ENCODE measurements at places on chromosomes 13 and 19.

DNA sequence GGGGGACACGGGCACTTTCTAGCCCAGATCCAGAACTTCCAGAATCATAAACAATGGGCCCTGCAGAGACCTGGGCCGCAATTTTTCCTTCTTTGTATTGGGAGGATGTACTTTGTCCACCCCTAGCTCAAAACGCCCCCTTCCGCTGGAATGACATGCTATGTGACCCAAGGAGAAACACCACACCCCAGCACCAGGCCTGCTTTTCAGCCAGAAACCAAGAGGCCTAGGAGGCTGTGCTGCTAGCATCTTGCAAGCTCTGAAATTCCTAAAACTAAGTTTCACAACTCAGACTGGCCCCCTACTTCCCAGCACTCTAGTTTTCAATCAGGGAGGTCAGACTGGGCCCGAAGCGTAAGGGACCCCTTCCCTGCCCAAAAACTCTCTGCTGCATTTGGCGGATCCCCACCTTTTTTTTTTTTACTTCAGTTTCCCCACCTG lies 538 bp downstream of the LSM4 start:
- no peak for DNase-seq

DNA sequence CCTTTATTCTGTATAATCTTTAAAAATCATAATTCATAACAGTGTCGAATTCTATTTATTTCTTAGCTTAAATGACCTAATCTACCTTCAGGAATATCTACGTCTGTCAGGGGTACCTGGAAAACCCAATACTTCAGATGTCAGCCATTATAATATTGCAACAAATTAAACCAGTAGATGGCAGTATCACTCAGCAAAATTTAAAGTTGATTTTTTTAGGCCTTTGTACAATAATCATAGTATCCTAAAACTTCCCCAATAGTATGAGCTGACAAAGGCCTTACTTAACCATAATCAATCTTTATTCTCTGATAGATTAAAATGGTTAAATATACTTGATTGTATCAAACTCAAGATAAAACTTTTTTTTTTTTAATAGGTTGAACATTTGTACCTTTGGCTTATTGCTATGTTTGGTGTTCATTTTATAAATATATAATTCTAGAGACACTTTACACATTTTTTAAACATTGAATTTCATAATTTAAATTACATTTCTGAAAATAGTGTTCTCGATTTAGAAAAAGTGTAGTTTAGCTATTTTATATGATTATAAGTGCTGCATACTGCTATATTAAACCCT lies 830.2 kb upstream of the SPRY2 start:
- no peak for DNase-seq

- no peak for DNase-seq
Measured at GRCh38 chr13:27188239-27188638, 16.6 kb upstream of the USP12 start.

GRCh38 chr13:42597505-42597904 lies 23.6 kb downstream of the TNFSF11 start:
- DNase-seq, result no peak

GRCh38 chr13:83532809-83533208 lies 349.5 kb downstream of the SLITRK1 start:
- no peak for DNase-seq

DNA sequence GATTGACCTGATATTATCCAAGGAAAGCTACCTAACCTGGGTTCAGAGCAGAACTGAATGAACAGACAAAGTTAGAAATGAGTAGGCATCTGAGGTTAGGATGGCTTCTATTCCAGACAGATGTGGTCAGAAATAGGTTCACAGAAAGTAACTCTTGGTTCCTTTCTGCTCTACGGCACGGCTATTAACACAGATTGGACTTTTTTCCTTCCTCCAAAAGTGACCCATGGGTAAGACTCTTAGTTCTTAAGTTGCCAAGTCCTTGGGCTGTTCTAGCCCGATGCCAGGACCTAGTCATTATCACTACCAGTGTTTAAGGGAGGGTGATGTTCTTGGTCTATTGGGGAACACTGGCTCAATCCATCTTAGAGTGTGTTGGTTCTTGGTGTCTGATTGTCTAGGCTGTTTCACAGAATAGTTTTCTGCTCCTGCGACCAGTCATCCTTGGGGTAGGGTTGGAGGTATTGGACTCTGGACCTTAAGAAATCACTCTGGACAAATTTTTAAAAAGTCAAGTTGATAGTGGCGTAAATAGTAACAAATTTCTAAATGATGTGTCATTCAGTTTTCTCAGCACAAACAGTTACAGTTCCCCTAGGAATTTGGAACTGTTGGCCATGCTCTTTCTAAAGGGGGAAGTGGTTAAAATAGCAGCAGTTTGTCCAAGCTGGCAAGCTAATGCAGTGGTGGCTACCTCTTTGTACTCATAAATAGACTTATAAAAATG lies 60.1 kb upstream of the MYCBP2 start:
- DNase-seq, result no peak

DNA sequence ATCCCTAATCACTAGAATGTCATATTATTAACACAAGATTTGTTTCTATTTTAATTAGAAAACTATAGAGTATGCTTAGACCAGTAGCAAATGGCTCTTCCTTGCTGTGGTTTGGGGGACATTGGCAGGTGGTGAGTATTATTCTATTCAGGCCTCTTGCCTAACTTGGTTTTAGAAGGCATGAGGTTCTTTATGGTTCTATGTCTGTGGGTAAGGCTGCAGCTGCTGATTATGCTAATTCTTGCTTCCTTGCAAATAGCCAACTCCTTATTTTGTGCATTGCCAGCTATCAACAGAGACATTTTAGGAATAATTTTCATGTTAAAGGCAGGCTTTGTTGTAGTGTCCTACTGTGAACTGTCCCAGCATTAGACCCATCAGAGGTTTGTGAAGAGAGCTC lies 1344.9 kb downstream of the UQCRFS1 start:
- no peak for DNase-seq

GRCh38 chr19:38848299-38849146 lies 1.3 kb downstream of the HNRNPL start:
- DNase-seq, result no peak

DNA sequence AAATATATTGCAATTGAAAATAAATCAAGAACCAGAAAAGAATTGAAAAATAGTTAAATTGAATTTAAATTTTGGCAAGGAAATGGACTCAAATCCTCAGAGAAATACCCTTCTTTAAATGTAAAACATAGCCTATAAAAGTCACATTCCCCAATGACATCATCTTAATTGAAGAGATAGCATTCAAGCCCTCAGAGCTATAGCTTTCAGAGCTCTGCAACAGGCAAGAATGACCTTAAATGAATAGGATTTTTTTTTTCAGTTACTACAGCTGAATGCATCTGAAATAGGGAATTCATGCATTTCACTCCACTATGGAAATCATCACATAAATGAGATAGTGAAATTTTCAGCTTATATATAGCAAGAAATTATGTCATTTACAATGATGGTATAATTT lies 1049.0 kb downstream of the OLFM4 start:
- no peak for DNase-seq

- DNase-seq, result no peak
Measured at GRCh38 chr13:78816154-78816553, 157.2 kb upstream of the OBI1 start.

DNA sequence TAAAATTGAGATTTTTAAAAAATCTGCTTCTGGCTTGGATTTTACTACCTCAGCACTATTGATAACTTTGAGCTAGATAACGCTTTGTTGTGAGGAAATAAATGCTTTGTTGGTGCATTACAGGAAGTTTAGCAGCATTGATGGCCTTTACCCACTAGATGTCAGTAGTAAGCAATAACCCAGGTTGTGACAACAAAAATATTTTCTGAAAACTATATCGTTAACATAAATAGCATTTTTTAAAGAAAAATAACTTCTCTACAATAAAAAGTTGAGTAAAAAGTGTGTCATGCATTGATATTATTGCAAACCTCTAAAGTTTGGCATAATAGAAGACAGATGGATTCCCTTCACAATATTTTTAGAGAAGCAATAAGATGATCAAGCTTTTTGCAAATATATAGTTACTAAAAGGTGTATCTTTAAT lies 1246.5 kb downstream of the UQCRFS1 start:
- DNase-seq, result no peak

- no peak for DNase-seq
Measured at GRCh38 chr13:49403996-49404702, 39.7 kb downstream of the CAB39L start.

- peak; percentile 97 for DNase-seq
Measured at GRCh38 chr13:24160458-24161009, at the start of gene SPATA13. TSS of gene SPATA13 (plus strand) at chr13:24160720. CDS start at chr13:24222930, 62,210 bp downstream.

DNA sequence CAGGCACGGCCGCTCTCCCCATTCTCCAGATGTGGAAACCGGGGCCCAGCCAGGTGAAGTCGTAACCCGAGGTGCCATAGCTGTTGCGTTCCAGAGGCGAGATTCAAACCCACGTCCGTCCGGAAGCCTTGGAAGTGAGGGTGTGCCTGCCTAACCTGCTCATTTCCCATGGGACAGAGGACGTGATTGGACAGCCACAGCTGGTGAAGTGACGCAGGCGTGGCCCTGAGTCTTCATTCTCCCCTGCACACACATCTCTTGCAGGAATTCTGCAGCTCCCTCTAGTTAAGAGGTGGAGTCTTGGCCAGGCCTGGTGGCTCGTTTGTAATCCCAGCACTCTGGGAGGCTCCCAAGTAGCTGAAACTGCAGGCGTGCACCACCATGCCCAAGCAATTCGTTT lies 16.8 kb downstream of the MEIS3 start:
- DNase-seq, result no peak

DNA sequence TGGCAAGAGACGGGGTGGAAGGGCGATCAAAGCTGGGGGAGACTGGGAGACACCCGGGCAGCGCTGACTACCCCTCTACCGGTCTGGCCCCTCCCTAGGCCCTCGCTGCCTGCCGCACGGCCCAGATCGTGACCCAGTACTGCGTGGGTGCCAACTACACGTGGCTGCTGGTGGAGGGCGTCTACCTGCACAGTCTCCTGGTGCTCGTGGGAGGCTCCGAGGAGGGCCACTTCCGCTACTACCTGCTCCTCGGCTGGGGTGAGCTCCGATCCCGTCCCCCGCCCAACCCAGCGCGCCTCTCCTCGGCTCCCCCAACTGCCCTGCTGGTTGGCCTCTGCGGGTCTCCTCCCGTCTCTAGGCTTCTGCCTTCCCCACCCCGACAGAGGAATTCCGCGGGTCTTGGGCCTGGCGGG lies 8.8 kb downstream of the GIPR start:
- no peak for DNase-seq

DNA sequence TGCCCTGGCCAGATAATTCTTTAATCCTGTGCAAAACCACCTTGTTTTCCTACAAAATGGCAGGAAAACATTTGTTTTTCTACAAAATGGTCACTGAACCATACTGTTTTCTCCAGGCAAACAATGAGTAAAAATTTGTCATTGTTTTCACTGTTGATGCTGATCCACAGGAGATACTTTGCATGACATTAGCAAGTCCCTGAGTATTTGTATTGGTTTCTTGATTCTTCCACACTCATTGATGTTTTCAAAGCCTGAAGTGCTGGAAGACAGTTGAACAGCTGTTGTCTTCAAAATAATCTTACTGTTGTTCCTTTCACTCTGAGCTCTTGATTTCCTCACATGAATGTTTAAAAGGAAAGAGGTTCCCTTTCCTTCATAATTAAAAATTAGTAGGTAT lies 123.1 kb upstream of the HTR2A start:
- no peak for DNase-seq

DNA sequence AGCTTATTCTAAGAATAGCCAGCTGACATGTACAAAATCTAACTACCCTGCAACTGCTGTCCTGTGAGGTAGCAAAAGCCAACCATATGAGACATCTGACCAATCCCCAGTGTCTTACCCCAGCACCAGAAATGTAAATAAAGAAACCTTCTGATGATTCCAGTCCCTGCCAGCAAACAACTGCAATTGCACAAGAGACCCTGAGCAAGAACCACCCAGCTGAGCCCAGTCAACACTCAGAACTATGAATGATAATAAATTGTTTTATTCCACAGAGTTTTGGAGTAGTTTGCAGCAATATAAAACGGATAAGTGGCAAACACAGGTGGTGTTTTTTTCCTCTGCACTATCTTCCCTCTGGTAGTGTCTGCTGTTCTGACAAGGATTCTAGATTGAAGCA lies 94.9 kb downstream of the ERCC5 start:
- no peak for DNase-seq

DNA sequence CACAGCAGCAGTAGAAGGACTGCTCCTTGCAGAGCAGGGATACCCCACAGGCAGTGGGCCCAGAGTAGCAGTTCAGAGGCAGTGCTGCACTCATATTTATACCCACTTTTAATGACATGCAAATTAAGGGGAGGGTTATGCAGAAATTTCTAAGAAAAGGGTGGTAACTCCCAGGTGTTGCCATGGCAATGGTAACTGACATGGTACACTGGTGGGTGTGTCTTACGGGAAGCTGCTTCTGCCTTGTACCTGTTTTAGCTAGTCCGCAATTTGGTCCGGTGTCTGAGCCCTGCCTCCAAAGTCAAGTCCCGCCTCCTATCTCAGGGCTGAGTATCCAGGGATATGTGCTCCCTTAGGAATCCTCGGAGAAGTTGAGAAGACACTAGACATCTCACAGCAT lies 79.2 kb upstream of the UQCRFS1 start:
- no peak for DNase-seq

GRCh38 chr19:43524922-43525835 lies 1.8 kb downstream of the ETHE1 start:
- no peak for DNase-seq

GRCh38 chr19:31883296-31883990 lies 462.0 kb upstream of the ZNF507 start:
- DNase-seq, result no peak

DNA sequence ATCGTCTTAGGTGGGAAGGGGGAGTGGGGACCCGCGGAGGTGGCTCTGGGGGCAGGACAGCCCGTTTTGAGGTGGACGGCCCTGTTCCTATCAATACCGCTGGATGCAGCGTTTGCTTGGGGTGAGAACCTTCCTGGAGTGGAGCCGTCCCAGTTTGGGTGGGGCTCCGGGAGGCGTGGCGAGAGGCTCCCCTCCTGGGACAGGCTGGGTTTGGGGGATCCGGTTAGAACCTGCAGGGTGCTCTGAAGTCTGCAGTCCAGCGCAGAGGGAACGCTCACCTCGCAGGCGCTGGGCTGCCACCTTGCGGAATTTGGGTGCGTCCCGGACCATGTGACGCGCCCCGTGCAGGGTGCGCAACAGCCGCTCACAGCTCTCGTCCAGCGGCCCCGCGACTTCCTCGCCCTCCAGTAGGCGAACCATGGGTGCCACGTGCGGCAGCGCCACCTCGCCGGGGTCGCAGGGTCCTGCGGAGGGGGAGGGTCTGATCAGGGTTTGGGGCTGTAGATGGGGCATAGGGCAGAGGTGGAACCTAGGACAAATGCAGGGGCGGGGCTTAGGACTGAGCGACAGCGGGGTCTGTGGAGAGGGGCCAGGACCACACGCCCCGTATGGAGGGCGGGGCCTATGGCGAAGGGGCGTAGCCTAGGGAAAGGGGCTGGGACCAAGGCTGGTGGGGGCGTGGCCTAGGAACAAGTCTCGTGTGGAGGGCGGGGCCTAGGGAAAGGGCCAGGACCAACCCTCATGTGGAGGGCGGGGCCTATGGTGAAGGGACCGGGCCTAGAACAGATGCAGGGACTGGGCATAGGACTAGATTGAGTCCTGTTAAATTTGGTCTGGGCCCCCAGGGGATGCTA lies 13.8 kb downstream of the SH2D3A start:
- DNase-seq, result peak; percentile 99

GRCh38 chr13:111604097-111604496 lies 283.7 kb downstream of the TEX29 start:
- no peak for DNase-seq

Data from GM19239 (cell line).